ENCODE measurements at places on chromosomes 6 and 20. TPM values are rescaled to one million over a fixed set of nuclear protein-coding genes. Genes with fewer than 3 reads are reported as not detected.

The TRIM31 gene
- total RNA-seq, result not detected

The RIOK1 gene
- total RNA-seq, result 40.0 TPM

GRCh38 chr20:48165401-48165685 is 380.1 kb upstream of the SULF2 start:
- H3K36me3 ChIP-seq, result no peaks in the 10 kb centered on the region
- H3K27me3 ChIP-seq, result no peaks in the 10 kb centered on the region
- no peak for DNase-seq
- H3K27ac ChIP-seq, result no peak overlapping the region
- H3K4me3 ChIP-seq, result no peak overlapping the region

The SERPINB1 gene
- 18.4 TPM for total RNA-seq

DNA sequence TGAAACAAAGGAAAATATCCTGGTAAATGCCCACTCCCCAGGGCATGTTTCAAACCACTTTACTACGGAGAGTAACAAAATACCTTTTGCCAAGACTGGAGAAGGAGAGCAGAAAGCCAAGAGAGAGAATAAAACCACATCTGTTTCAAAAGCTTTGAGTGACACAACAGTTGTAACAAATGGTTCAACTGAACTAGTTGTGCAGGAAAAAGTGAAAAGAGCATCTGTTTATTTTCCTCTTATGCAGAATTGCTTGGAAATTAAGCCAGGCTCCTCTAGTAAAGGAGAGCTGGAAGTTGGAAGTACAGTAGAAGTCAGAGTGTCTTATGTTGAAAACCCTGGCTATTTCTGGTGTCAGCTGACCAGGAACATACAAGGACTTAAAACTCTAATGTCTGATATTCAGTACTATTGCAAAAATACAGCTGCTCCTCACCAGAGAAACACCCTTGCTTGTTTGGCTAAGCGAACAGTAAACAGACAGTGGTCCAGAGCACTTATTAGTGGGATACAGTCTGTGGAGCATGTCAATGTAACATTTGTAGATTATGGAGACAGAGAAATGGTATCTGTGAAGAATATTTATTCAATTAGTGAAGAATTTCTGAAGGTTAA is 2.6 kb downstream of the TDRD6 start:
- H3K4me1 ChIP-seq, result no peaks in the 10 kb centered on the region
- H3K27ac ChIP-seq, result no peak overlapping the region
- no peak for DNase-seq
- H3K27me3 ChIP-seq, result no peaks in the 10 kb centered on the region
- H3K36me3 ChIP-seq, result no peaks in the 10 kb centered on the region

The FAM83B gene
- 5.7 TPM for total RNA-seq

The ARFGEF2 gene
- total RNA-seq, result 16.7 TPM

- H3K4me3 ChIP-seq, result no peak overlapping the region
- DNase-seq, result no peak
- no peaks in the 10 kb centered on the region for H3K27me3 ChIP-seq
- no peaks in the 10 kb centered on the region for H3K4me1 ChIP-seq
- H3K27ac ChIP-seq, result no peak overlapping the region
- no peaks in the 10 kb centered on the region for H3K36me3 ChIP-seq
These were observed 20.5 kb upstream of the CDKN1A start for GRCh38 chr6:36657942-36658544.

DNA sequence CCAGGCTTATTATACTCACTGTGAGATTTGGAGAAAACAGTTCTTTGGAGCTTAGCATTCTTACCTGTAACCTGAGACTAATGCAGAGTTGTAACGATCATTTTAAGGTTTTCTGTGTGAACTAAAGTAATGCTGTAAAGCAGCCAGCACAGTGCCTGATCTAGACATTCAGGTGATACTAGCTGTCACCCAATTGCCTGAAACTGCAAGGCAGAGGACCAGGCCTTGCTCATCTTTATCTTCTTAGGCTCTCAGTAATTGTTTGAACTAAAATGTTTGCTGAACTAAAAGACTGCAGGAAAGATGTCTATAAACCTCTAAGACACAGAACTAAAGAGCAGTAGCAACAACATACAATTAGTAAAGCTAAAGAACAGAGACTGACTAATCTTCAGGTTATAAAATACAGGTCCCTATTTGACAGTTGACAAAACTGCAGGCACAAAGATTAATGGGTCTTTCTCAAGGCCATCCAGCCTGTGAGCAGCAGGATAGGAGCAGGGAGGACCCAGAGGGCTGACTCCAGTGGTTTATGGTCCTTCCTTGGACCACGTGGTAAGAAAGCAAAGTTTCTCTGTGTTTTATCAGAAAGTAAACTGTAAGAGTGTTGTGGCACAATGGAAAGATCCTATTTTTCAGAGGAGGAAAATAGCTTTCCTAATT is 31.4 kb downstream of the SMLR1 start:
- H3K4me1 ChIP-seq, result peaks cover 2% of the 10 kb centered on the region
- DNase-seq, result no peak
- no peak overlapping the region for H3K27ac ChIP-seq
- peaks cover 6% of the 10 kb centered on the region for H3K36me3 ChIP-seq
- no peak overlapping the region for H3K4me3 ChIP-seq

The KIF6 gene
- 0.88 TPM for total RNA-seq

DNA sequence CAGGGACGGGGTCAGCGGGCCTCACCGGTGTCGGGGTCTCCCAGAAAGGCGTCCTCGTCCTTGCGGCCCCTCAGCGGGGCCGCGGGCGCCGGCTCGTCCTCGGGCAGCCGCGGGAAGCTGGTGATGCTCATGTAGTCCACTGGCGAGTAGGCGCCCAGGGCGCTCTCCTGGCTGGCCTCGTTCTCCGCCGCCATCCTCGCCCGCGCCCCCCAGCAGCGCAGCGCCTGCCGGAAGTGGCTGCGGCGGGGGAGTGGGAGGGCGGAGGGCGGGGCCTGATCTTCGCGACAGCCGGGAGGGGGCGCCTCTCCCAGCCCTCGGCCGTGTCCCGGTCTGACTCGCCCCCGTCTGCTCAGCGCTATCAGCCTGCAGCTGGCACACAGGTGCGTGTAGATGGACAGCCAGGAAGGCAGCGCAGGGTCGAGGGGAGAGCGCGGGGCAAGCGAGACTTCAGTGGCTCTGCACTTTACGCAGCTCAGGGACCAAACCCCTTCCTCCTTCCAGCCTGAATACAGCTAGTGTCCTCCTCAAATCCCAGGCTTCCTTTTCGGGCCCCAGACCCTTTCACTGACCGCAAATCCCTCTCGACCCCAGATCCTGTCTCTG is at the start of gene GGT7:
Gene GGT7 (minus strand): TSS at position 235 of the 603 bp plus-strand sequence. CDS start 41 bp downstream, at position 194.
- H3K27ac ChIP-seq, result no peak within 1 kb of the TSS
- no peaks in the 10 kb centered on the region for H3K36me3 ChIP-seq
- H3K27me3 ChIP-seq, result no peaks in the 10 kb centered on the region
- H3K4me1 ChIP-seq, result peaks cover 6% of the 10 kb centered on the region

GRCh38 chr6:13700232-13700631 is 11.4 kb downstream of the RANBP9 start:
- H3K4me1 ChIP-seq, result no peaks in the 10 kb centered on the region
- H3K36me3 ChIP-seq, result peaks cover 8% of the 10 kb centered on the region
- no peaks in the 10 kb centered on the region for H3K27me3 ChIP-seq
- DNase-seq, result no peak
- H3K4me3 ChIP-seq, result no peak overlapping the region

The BEND6 gene
- total RNA-seq, result 2.3 TPM

DNA sequence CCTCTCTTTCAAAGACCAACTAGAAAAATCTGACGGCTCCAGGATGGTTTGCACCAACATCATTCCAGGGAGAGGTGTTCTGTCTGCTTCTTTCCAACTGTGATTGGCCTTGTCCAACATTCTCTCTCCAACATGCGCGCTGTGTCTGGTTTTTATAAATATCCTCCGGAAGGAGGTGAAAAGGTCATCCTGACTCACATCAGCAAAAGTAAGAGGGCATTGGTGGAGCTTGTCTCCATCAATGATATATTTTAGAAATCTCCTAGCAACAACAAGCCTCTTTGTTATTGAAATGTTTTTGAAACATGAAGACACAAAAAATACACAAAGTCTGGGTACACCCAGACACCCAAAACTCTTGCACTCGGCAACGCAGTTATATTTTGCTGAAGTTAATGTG is 475.3 kb upstream of the JARID2 start:
- no peak overlapping the region for H3K4me3 ChIP-seq
- H3K27me3 ChIP-seq, result no peaks in the 10 kb centered on the region
- no peak for DNase-seq
- H3K27ac ChIP-seq, result no peak overlapping the region

The TAAR6 gene
- total RNA-seq, result not detected

GRCh38 chr6:32047084-32047478 is 8.9 kb downstream of the CYP21A2 start:
- H3K27ac ChIP-seq, result no peak overlapping the region
- no peaks in the 10 kb centered on the region for H3K36me3 ChIP-seq
- no peak overlapping the region for H3K4me3 ChIP-seq
- no peaks in the 10 kb centered on the region for H3K27me3 ChIP-seq
- no peak for DNase-seq

The SLC13A3 gene
- total RNA-seq, result 17.5 TPM

- no peak for DNase-seq
- no peaks in the 10 kb centered on the region for H3K4me1 ChIP-seq
- no peak overlapping the region for H3K27ac ChIP-seq
- no peaks in the 10 kb centered on the region for H3K36me3 ChIP-seq
- H3K27me3 ChIP-seq, result no peaks in the 10 kb centered on the region
These were observed 43.0 kb upstream of the ZNF217 start for GRCh38 chr20:53636540-53637097.

- H3K27me3 ChIP-seq, result peaks cover 6% of the 10 kb centered on the region
- H3K4me1 ChIP-seq, result no peaks in the 10 kb centered on the region
- peaks cover 41% of the 10 kb centered on the region for H3K36me3 ChIP-seq
- DNase-seq, result no peak
These were observed 51.5 kb upstream of the TRIM26 start for GRCh38 chr6:30264743-30265142.

- H3K36me3 ChIP-seq, result peaks cover 7% of the 10 kb centered on the region
- no peak for DNase-seq
- no peaks in the 10 kb centered on the region for H3K27me3 ChIP-seq
- H3K4me1 ChIP-seq, result no peaks in the 10 kb centered on the region
- H3K4me3 ChIP-seq, result no peak overlapping the region
These were observed 90.4 kb downstream of the DLL1 start for GRCh38 chr6:170200458-170200891.

DNA sequence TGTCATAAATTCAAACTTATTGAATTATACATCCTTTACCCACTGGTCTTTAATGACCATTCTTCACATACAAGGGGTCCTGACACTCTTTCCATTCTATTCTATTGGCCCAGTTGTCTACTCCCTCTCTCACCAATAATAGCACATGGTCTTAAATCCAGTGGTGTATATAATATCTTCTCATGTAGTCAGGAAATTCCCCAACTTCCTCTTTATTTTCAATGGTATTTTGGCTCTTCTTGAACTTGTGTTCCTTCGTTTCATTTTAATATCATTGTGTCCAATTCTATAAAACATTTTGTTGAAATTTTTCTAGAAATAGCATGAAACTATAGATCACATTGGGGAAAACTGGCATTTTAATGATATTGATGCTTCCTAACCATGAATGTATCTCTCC is 36.8 kb downstream of the PSMB9 start:
- no peak overlapping the region for H3K27ac ChIP-seq
- H3K36me3 ChIP-seq, result no peaks in the 10 kb centered on the region
- no peaks in the 10 kb centered on the region for H3K27me3 ChIP-seq
- H3K4me1 ChIP-seq, result peaks cover 3% of the 10 kb centered on the region
- no peak for DNase-seq

The CLIC1 gene
- 265 TPM for total RNA-seq

The TRIM40 gene
- not detected for total RNA-seq

GRCh38 chr20:18414140-18414539 is 52.7 kb downstream of the DZANK1 start:
- H3K27me3 ChIP-seq, result no peaks in the 10 kb centered on the region
- H3K4me3 ChIP-seq, result no peak overlapping the region
- DNase-seq, result no peak
- H3K4me1 ChIP-seq, result no peaks in the 10 kb centered on the region
- no peak overlapping the region for H3K27ac ChIP-seq

- peak; percentile 48 for DNase-seq
- H3K27me3 ChIP-seq, result no peaks in the 10 kb centered on the region
- peak overlapping the region; percentile 99 for H3K27ac ChIP-seq
- peaks cover 33% of the 10 kb centered on the region for H3K4me1 ChIP-seq
- H3K36me3 ChIP-seq, result no peaks in the 10 kb centered on the region
These were observed 69.6 kb downstream of the PHACTR2 start for GRCh38 chr6:143747347-143747842.

The C4B gene
- total RNA-seq, result 2.7 TPM

The FOXC1 gene
- total RNA-seq, result not detected

DNA sequence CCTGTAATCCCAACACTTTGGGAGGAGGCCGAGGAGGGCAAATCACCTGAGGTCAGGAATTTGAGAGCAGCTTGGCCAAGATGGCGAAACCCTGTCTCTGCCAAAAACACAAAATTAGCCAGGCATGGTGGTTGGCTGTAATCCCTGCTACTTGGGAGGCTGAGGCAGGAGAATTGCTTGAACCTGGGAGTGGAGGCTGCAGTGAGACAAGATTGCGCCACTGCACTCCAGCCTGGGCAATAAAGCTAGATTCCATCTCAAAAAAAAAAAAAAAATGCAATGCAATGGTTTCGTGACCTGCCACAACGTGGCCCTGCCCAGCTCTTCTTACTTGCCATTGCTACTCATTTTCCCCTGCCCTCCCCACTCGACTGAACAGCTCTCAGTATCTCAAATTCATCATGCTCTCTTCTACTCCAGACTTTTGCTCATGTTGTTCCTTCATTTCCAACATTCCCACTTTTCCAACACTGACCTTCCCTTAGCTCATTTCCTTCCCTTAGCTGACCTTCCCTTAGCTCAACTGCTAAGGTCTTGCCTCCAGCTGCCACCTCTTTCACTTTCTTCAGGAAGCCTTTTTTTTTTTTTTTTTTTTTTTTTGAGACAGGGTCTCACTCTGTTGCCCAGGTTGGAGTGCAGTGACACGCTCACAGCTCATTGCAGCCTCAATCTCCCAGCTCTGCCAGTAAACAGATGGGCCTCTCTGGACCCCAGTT is 2.1 kb upstream of the MTHFD1L start:
- H3K27me3 ChIP-seq, result no peaks in the 10 kb centered on the region
- H3K36me3 ChIP-seq, result no peaks in the 10 kb centered on the region
- H3K4me3 ChIP-seq, result no peak overlapping the region
- H3K4me1 ChIP-seq, result no peaks in the 10 kb centered on the region
- H3K27ac ChIP-seq, result no peak overlapping the region

- H3K36me3 ChIP-seq, result peaks cover 30% of the 10 kb centered on the region
- no peak overlapping the region for H3K27ac ChIP-seq
- DNase-seq, result no peak
- peaks cover 3% of the 10 kb centered on the region for H3K4me1 ChIP-seq
These were observed 881 bp upstream of the MCM3 start for GRCh38 chr6:52285177-52286068.

GRCh38 chr6:147507162-147508041 is 1.1 kb upstream of the SAMD5 start:
- H3K36me3 ChIP-seq, result no peaks in the 10 kb centered on the region
- DNase-seq, result peak; percentile 43
- peaks cover 70% of the 10 kb centered on the region for H3K27me3 ChIP-seq
- H3K4me1 ChIP-seq, result no peaks in the 10 kb centered on the region

GRCh38 chr6:82976179-82976578 is 89.5 kb downstream of the UBE3D start:
- DNase-seq, result no peak
- no peak overlapping the region for H3K27ac ChIP-seq
- no peak overlapping the region for H3K4me3 ChIP-seq
- H3K36me3 ChIP-seq, result no peaks in the 10 kb centered on the region

GRCh38 chr6:151330130-151330696 is 61.1 kb downstream of the ZBTB2 start:
- H3K27me3 ChIP-seq, result no peaks in the 10 kb centered on the region
- no peak overlapping the region for H3K27ac ChIP-seq
- no peaks in the 10 kb centered on the region for H3K36me3 ChIP-seq
- H3K4me3 ChIP-seq, result no peak overlapping the region

Measured in H9 (cell line).